Stimulated activated CD8-positive, alpha-beta memory T cell treated with anti-CD3 and anti-CD28 coated beads, Interleukin-15, amount 100 ng/mL, for 24 hours (primary cell): ENCODE measurements at places on chromosomes 16 and 17.

DNA sequence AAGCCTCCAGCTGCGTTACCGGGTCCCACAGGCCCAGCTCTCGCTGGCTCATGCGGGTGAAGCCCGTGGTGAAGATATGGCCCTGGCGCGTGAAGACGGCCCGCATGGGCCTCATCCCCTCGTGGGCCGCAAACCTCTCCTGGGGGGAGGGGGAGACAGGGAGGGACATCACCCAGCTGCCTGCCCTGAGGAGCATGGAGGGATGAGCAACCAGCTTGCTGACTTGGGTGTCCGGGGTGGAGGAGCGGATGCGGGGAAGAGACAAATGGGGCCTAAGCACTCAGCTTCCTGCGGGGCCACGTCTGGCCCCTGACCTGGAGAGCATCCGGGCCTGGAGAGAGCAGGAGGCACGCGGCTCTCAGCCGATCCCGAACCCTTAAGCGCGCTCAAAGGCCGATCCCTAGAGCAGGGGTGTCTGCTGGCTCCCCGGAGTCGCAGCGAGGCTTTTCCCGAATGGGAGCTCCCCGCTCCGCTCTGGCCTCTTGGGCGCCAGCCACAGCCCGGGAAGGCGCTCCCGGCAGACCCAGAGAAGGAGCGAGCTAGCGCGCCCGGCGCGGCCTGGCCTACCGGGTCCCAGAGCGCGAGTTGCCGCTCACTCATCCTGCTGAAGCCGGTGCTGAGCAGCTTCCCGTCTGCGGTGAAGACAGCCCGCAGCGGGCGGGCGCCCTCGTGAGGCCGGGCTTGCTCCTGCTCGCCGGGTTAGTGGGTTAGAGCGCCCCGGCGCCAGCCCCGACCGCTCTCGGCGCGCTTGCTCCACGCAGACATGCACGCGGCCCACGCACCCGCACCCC, 5.0 kb downstream of the CORO6 start:
- peak; percentile 60 for DNase-seq

DNA sequence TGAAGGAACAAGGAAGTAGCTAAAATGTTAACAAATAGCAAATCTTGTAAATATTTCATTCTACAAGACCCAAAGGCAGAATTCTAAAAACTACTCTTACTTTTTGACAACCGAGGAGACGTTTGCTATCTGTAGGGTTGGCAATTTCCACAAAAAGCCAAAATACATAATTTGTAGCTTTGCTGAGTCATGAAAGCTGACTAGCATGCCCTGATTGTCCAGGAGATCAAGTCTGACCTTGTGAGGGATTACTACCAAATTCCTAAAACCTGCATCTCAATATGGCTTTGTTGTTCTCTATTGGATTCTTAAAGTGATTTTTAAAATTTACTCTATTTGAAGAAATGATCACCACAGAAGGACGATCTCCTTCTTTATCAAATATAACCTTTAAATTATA, 10.8 kb downstream of the DNAJA2 start:
- DNase-seq: no peak

GRCh38 chr17:28415886-28416285, 9.9 kb upstream of the SLC46A1 start:
- no peak for DNase-seq

GRCh38 chr16:1481906-1482835, 6.6 kb downstream of the PTX4 start:
- no peak for DNase-seq

GRCh38 chr17:40695874-40696472, 7.6 kb downstream of the KRT24 start:
- DNase-seq: no peak
